ENCODE measurements at places on chromosomes 16 and 17. TPM values are rescaled to one million over a fixed set of nuclear protein-coding genes. Genes with fewer than 3 reads are reported as not detected.

The HOXB1 gene
- polyA plus RNA-seq: not detected

The SHISA6 gene
- polyA plus RNA-seq: 8.9 TPM

The SLFN11 gene
- 9.1 TPM for polyA plus RNA-seq

The TM4SF5 gene
- polyA plus RNA-seq: not detected

The TBX2 gene
- 10.9 TPM for polyA plus RNA-seq

The TADA2A gene
- 23.2 TPM for polyA plus RNA-seq

The IL17C gene
- not detected for polyA plus RNA-seq

The C16orf74 gene
- 0.87 TPM for polyA plus RNA-seq

The RPGRIP1L gene
- 7.5 TPM for polyA plus RNA-seq

The ADAMTS18 gene
- polyA plus RNA-seq: 0.92 TPM

The LRRC45 gene
- polyA plus RNA-seq: 8.4 TPM

The CES1 gene
- 0.34 TPM for polyA plus RNA-seq

The SLC2A4 gene
- polyA plus RNA-seq: 39.2 TPM

The WSCD1 gene
- 40.3 TPM for polyA plus RNA-seq

The FAM20A gene
- polyA plus RNA-seq: 7.8 TPM

The PNMT gene
- 4.8 TPM for polyA plus RNA-seq

The CHST4 gene
- not detected for polyA plus RNA-seq

The KRTAP9-2 gene
- polyA plus RNA-seq: not detected

The DNAI2 gene
- polyA plus RNA-seq: 0.14 TPM

The IQCK gene
- 14.2 TPM for polyA plus RNA-seq

The ADAP2 gene
- polyA plus RNA-seq: 5.1 TPM

The ZDHHC1 gene
- 18.9 TPM for polyA plus RNA-seq

The HASPIN gene
- polyA plus RNA-seq: 9.4 TPM

The TAF15 gene
- 110 TPM for polyA plus RNA-seq
